Vagina (tissue), 2 donors: ENCODE measurements at places on chromosomes 12 and 14.
A peak's percentile ranks its signal among the peaks of the same experiment; 100 is the strongest.

DNA sequence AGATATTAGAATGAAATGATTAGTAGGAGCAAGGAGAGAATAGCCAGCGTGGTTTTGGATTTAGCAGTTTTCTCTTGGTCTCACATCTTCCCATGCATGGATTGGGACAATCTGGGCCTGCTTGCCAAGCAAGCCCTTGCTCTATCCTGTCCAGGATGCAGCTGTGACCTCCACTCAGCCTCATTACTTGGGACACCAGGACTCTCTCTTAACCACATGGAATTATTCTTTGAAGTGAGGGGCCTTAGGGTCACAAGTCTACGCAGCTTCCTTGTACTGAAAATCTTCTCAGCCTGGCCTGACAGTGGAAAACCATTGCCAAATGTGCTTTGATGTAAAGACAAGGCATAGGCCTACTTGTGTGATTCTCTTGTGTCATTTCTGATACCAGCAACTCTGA, 28.0 kb upstream of the DCN start:
- DNase-seq: no peak

DNA sequence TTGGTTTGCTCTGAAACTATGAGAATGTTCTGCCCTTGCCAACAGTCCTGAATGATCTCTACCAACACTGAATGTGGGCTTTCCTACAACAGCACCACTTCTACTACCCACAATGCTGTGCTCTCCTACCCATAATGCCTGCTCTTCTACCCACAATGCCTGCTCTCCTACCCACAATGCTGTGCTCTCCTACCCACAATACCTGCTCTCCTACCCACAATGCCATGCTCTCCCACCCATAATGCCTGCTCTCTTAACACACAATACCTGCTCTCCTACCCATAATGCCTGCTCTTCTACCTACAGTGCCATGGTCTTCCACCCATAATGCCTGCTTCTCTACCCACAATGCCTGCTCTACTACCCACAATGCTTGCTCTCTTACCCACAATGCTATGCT, 92.3 kb downstream of the KCNK13 start:
- DNase-seq: no peak

DNA sequence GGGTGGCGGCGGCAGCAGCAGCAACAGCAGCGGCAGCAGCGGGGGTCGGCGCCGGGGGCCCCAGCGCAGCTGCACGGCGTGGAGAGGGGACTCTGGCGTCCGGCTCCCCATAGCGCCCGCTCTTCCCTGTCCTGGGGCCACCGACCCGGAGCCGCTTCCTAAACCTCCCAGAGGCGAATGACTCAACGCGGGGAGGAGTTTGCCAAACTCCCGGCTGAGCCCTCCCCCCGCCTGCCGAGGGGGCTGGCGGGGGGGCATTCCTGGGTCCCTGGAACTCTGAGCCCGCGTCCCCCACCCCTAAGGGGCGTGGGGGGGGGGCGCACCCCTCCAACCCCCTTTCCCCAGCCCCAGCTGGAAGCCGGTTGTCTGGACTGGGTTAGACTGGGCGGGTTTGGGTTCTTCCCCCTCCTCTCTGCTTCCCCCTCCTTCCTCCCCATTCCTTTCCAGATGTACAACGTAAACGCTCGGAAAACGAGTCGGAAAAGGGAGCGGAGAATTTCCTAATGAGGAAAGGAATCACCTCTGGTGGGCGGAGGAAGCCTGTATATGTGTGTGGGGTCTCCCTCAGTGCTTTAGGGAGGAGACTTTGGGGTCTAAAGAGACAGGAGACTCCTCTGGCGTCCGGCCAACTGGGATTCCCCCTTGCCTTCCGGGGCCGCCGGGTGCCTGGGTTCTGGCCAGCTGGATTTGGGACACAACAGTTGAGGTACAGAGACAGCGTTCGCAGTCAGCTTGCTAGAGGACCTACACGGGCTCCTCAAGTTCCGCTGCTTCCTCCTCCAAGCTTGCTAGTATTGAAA, at the start of gene ITGA5:
Gene ITGA5, minus strand, starts transcription at position 179 of the 800 bp plus-strand sequence. Its CDS starts 68 bp downstream, at position 111.
- DNase-seq: peak; percentile 90

GRCh38 chr12:50961708-50962107, 9.4 kb downstream of the HIGD1C start:
- DNase-seq: no peak

DNA sequence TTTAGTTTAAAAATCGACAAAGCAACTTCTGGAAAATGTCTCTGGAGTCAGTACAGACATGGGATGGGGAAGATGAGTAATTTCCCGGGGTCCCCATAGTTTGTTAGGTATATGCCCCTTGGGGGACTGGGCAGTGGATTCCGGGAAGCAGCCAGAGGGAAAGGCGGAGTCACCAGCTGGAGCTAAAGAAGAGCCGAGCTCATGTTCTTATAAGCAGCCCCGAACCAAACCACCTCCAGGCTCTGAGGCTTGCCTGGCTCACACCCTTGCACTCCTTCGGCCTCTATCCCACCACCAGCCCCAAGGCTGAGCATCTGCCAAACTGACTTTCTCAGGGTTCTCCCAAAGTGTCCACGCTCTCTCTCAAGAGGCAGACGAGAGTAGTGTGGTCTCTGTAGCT, 117.8 kb downstream of the PAH start:
- no peak for DNase-seq

DNA sequence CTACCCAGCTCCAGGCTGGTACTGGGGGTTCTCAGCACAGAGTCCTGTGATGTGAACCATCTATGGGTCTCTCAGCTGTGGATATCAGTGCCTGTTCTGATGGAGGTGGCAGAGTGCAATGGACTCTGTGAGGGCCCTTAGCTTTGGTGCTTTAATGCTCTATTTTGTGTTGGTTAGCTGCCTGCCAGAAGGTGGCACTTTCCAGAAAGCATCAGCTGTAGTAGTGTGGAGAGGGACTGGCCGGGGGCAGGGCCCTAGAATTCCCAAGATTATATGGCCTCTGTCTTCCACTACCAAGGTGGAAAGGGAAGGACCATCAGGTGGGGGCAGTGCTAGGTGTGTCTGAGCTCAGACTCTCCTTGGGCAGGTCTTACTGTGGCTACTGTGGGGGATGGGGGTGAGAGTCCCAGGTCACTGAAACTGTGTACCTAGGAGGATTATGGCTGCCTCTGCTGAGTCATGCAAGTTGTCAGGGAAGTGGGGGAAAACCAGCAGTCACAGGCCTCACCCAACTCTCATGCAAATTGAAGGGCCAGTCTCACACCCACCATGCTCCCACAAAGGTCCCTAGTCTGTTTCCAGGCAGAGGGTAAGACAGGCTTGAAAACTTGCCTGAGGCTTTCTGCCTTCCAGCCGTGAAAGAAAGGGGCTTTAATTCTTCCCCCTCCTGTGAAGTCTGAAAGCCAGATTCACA, 878.1 kb downstream of the C12orf50 start:
- no peak for DNase-seq

GRCh38 chr14:65594153-65594881, 181.8 kb downstream of the FUT8 start:
- no peak for DNase-seq

DNA sequence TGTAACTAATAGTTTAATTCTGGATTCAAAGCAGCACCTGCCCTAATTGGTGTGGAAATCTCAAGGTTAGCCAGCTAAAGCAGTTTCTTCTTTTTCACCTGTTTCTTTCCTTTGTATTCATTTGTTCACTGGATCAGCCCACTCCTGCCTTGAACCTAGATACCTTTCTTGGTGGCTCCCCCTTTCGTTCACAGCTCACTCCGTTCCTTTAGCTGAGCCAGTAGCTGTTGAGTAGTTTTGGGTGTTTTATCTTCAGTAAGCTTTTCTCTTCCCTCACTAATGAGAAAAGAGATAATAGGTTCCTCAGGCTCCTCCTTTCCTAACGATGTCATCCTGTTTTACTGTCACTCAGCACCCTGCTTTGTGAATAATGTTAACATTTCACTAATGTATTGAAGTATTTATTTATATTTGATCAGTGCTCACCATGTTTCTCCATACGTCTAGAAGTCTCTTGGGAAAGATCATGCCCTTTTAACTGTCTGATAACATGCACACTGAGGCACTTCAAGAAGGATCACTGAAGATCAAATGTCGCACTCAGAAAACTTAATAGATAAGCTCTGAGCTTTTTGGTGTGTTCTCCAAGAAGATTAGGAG, 121.1 kb downstream of the TGFB3 start:
- no peak for DNase-seq

GRCh38 chr12:55833056-55833455, 3.7 kb upstream of the DNAJC14 start:
- no peak for DNase-seq

GRCh38 chr14:66011855-66012254, 474.3 kb upstream of the CCDC196 start:
- no peak for DNase-seq

DNA sequence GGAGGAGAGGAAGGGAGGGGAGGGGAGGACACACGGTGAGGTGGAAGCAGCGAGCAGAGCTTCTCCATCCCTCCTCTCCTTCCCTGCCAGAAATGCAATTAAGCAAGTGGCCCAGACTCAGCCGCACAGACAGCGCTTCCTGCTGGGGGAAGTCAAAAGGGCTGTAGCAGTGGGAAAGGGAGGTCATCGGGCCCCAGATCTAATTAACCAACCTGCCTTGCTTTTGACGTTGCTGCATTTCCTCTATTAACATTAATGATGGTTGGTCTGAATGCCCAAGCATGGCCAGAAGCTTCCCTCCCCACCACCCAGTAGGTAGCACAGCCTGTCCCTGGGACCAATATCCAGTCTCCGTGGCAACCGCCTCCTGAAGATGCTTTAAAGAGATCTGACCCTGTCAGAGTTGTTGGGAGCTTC, 4.6 kb upstream of the NGB start:
- no peak for DNase-seq

- no peak for DNase-seq
These were observed 19.2 kb upstream of the OAS1 start for GRCh38 chr12:112887550-112887949.

DNA sequence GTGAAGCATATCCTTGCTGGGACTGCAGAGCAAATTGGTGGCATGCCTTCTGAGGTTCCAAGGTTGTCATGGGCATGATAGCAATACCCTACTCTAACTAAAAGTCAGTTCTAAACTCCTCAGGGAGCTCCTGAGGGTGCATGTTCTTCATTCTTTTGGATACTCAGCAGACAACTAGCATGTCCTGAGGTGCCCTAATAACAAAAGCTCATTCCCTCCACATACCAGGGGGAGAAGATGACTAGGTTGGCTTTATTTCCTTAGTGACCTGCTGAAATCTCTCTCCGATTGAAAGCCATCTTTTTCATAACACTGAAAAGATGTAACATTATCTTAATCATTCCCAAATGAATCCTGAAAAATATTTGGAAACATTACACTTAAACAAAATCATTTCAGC, 188.7 kb upstream of the IGF1 start:
- no peak for DNase-seq

DNA sequence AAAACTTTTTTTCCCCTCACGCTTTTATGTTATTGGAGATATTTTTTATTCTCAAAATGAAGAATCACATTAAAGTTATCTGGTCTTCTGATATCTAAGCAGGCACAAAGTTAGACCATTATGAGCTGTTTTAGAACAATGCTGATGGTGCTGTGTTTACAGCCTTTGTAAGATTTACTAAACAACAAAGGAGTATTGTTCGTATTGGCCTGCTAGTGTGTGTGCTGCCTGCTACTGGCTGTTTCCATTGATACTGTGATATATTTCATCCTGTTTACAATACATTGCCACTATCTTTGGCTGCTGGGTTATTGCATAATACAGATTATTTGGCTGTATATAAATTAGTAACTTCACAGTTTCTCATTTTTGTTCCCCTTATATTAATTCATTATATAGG, 220.8 kb downstream of the ITPR2 start:
- no peak for DNase-seq

- no peak for DNase-seq
These were observed 1145.8 kb downstream of the GALC start for GRCh38 chr14:86847140-86847539.
